ENCODE measurements at places on chromosomes 4 and X.
A peak's percentile ranks its signal among the peaks of the same experiment; 100 is the strongest.

DNA sequence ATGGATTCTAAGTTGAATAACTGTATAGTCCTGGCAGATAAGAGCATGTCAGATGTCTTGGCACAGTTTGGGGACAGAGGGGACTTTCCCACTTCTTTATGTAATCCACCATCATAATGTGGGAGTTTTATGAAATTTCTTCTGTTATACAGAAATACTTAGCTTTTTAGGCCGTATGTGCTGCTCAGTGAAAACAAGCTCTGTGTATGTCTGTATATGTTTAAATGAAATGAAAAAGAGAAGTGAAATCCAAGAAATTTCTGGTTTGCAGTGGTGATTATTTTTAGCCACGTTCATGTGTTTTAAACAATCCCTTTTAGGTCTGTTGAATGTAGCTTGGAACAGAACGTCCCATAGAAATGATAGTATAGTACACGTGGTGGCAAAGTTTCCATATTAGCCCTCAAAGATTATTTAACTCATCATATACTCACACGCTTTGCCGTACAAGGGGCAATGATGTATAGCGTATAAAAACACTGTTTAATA lies 41.0 kb downstream of the GAB1 start:
- DNase-seq = peak; percentile 78

GRCh38 chr4:108830509-108831244 lies 67.8 kb upstream of the ETNPPL start:
- DNase-seq = peak; percentile 60

DNA sequence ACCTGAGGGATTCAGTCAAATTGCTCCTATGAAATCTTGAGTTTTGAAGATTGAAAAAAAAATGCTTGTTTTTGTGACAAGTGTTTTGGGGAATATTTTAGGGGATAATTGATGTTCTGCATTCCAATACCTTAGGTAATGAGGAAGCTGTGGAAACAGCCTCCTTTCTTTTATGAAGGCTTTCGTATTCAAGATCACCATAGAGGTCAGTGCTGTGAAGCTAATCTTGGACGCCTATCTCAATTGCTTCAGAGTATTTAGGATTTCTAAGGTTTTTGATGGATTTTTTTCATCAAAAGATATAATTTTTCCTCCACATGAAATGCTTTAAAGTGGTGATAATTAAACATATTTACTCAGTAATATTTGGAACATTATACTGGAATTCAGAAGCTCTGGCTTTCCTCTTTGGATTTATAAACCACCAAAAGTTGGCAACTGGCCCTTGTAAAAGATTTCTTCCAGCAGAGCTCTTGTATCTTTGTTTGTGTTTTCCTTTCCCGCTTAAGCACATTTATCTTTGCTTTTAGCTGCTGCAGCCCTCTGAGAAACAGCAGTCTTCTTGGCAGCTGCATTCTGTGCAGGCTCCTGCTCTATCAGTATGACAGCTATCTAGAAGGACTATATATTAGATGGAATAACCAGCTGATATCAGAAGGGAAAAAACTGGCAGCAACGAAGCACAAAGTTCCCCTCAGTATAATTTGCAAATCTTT lies 63.7 kb downstream of the HMGB2 start:
- no peak for DNase-seq

DNA sequence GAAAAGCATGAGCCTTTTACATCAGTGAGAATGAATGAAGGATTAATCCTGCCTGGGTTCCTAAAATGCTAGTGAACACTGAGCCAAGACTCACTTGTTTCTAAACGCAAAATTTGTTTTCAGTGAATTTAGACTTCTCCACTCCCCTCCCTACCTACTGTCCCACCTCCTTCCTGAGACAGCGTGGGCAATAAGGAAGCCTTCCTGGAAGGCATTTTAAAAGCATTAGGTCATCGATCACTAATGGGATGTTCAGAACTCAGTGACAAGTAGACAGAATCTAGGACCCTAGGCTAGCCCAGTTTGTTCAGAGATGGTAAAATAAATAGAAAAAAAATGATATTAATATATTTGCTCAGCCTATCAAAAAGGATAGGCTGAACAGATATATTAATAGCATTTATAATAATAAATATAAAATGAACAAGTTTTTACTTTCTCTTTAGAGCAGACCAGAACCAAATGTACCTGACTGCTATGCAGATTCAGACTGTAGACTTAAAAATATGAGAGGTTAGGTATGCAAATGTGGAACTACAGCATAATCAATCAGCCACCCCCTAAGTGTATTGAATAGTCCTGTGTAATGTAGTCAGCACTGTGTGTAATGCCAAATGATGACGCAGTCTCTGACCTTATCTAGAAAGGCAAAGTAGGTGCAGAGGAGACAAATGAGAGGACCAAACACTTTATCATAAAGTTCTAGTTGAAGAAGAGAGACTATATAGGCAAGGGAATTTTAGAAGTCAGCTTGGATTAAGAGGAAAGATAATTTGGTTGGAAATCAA lies 331.1 kb downstream of the GPAT3 start:
- DNase-seq = no peak

DNA sequence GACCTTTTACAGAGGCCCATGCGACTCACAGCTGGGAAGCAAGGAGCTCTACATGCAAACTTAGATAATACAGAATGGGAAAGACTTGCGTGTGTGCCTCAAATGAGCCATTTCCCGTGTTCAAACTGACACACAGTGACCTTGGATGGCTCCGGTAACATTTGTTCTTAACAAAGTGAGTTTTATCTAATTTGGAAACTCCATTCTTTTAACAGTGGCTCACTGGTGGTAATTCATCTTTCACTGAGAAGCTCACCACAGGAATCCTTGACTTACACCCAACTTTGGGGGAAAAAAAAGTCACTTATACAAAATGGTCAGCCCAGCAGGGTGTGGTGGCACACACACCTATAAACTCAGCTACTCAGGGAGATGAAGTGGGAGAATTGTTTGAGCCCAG lies 190.6 kb downstream of the LDB2 start:
- DNase-seq = no peak

- DNase-seq = no peak
Observed at GRCh38 chr4:26362745-26363439, 42.1 kb downstream of the RBPJ start.

- no peak for DNase-seq
Observed at GRCh38 chrX:43479850-43480249, 176.2 kb upstream of the MAOA start.

- no peak for DNase-seq
Observed at GRCh38 chr4:95428291-95429070, 120.3 kb downstream of the UNC5C start.

- DNase-seq = no peak
Observed at GRCh38 chrX:19886883-19887531, 393 bp downstream of the SH3KBP1 start.

- no peak for DNase-seq
Observed at GRCh38 chrX:1165535-1166196, 46.8 kb downstream of the CRLF2 start.

DNA sequence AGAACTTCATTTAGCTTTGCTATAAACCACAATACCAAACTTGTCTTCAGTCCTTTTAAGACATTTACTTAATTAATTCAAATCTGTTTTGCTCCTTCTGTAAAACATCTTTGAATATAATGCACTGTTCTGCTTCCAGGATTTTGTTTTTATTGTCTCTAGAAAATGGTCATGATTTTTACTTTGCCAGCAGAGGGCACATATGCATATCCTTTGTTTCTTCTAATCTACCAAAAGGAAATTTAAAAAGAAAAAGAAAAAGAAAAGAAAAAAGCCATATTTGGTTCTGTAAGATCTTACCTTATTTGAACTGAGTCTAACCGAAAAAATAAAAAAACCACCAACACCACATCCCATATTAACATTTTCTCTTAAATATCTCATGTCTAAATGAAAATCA lies 101.9 kb upstream of the CCSER1 start:
- DNase-seq = no peak

- no peak for DNase-seq
Observed at GRCh38 chr4:76420188-76420761, 666 bp downstream of the CCDC158 start.

DNA sequence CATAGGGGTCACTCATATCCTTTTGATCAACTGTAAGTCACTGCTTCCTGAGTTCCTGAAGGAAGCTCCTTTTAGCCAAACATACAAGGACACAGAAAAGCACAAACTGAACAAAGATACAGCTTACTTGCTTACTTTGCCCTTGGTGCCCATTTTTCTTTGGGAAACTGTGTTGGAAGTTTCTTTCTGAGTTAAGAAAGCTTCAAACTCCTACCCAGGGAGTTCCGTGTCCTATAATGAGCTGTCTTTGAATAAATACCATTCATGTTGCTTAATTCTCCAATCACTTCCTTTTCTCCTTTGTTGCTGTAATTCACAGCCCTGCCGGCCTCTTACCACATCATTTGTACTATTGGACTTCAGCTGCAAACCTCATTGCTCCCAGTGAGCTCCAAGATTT lies at the start of gene ADH4:
TSS of gene ADH4 (minus strand) at position 228 of the 400 bp plus-strand sequence. CDS start at position 153, 75 bp downstream.
- DNase-seq = peak; percentile 28

- DNase-seq = no peak
Observed at GRCh38 chrX:26411045-26411444, 195.1 kb downstream of the MAGEB5 start.

DNA sequence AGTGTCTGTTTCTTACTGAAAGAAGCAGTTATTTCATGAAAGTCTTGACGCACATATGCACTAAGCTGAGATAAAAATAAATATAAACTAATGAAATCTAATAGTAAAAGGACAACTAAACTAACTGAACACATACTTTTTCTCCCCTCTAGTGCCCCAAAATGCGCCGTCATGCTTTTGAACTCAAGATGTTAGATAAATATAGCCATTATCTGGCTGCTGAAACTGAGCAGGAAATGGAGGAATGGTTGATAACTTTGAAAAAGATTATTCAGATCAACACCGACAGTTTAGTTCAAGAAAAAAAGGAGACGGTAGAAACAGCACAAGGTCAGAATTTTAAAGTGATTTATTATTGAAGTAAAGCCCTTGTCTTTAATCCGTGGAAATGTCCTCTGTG lies 70.2 kb downstream of the DOCK11 start:
- DNase-seq = no peak
